NCI-H1436 treated with DMSO at 0.1 percent for 48 hours (cell line): ENCODE measurements at places on chromosomes 6 and 20.

- no peak for DNase-seq
Measured at GRCh38 chr6:3841711-3842565, 7.2 kb upstream of the FAM50B start.

- no peak for DNase-seq
Measured at GRCh38 chr6:24108056-24108455, 18.0 kb upstream of the NRSN1 start.

DNA sequence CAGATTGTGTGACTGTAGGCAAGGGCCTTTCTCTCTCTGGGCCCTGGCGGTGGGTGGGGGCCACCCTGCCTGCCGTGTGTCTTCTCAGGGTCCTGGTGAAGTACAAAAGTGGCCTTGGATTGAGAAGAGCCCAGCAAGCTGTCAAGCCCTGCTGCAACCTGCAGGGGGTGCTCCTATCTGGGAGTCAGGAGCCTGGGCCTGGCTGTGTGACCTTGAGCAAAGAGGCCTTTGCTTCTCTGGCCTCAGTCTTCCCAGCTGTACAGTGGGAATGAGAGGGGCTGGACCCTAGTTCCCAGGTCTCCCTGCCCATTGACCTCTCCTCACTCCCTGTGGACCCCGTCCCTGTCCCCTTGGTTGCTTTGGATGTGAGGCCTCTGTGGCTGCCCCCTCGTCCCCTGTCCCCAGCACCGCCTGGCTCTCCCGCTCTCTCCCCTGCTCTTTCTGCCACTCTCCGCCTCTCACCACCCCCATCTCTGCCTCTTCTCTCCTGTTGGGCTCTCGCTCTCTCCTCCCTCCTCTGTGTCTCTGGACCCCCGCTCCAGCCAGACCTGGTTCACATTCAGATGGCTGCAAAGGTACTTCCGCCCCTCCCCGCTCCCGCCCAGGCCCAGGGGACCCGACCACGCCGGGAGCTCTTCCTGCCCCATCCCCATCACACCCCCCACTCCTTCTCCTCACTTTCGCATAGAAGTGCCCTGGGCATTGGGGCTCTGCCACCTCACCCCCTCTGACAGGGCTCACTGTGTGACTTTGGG lies 46.7 kb downstream of the SRC start:
- no peak for DNase-seq

- no peak for DNase-seq
Measured at GRCh38 chr6:14128012-14128411, 10.4 kb downstream of the CD83 start.

DNA sequence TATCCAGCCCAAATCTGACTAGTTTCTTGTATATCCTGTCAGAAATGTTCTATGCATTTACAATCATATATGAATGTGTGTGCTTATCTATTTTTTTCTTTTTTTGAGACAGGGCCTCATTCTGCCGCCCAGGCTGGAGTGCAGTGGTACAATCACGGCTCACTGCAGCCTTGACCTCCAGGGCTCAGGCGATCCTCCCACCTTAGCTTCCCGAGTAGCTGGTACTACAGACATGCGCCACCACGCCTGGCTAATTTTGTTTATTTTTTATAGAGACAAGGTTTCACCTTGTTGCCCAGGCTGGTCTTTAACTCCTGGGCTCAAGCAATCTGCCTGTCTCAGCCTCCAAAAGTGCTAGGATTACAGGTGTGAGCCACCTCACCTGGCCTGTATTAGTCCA lies 3.0 kb upstream of the RAB44 start:
- DNase-seq: no peak

- DNase-seq: no peak
Measured at GRCh38 chr6:164871783-164872182, 437.6 kb downstream of the C6orf118 start.

DNA sequence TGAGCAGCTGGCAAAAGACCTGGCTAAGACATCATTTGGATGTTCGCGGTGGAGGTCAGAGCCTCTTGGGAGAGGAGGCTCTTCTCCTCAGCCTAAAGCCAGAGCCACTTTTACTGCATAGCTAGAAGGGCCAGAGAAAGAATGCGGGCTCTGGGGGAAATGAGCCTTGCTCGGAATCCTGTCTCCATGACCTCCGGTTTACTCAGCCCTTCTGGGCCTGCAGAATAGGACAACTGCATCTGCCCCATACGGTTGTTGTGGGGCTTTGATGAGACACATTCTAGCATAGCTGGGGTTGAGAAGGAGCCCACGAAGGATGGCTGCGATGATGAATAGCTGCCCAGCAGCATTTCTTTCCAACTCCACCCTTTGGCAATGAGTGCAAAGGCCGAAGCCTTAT lies 115.0 kb upstream of the SLC22A23 start:
- DNase-seq: no peak

- DNase-seq: no peak
Measured at GRCh38 chr6:56757588-56757984, 114.9 kb upstream of the DST start.
